Foreskin keratinocyte (primary cell): ENCODE measurements at places on chromosomes 7 and 10. TPM values are rescaled to one million over a fixed set of nuclear protein-coding genes. Genes with fewer than 3 reads are reported as not detected.

GRCh38 chr7:115831371-115831770 is 199.2 kb downstream of the TFEC start:
- no peak for DNase-seq

DNA sequence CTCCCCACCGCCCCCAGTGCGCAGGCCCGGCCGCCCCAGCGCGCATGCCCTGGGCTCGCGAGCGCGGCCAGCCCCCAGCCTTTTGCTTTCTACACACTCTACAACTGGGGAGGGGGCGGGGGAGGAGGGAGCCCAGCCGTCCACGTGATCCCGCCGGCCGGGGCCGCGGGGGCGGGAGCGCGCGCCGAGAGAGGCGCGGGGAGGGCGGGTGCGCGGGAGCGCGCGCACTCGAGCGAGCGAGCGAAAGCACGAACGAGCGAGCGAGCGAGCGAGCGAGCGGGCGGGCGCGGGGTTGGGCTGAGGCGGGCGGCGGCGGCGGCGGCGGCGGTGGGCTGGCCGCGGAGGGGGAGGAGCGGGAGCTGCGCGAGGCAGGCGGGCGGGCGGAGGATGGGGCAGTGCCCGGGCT is at the start of gene AUTS2:
TSS of gene AUTS2 (plus strand) at position 395 of the 406 bp plus-strand sequence. CDS start 1,179 bp downstream, outside the sequence.
- no peak for DNase-seq

DNA sequence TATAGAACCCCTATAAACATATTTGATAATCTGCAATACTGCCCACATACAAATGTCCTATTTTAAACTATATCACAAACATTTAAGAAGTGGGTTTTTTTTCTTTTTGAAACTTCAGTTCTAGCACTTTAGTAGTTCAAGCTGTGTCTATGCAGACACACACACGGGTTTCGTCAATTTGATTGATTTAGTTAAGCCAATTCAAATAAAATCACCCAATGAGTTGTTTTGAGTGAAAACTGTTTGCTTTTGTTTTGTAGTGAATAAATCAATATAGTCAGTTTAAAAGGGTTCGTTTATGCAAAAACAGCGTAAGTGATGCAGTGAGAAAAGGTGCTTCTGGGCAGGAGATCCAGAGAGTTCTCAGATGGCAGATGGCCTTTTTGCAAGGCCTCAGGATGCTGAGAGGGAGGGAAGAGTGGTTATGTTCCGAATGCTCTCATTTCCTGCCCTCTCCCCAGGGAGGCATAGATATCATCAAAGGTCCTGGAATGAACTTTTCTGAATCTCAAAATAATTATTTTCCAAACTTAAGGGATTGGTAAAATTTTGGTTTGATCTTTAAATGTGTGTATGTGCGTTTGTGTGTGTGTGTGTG is 102.7 kb downstream of the AGMO start:
- no peak for DNase-seq

GRCh38 chr7:44967571-44968446 is 11.0 kb downstream of the MYO1G start:
- no peak for DNase-seq

- no peak for DNase-seq
Measured at GRCh38 chr10:53135213-53135896, 362.8 kb upstream of the MBL2 start.

DNA sequence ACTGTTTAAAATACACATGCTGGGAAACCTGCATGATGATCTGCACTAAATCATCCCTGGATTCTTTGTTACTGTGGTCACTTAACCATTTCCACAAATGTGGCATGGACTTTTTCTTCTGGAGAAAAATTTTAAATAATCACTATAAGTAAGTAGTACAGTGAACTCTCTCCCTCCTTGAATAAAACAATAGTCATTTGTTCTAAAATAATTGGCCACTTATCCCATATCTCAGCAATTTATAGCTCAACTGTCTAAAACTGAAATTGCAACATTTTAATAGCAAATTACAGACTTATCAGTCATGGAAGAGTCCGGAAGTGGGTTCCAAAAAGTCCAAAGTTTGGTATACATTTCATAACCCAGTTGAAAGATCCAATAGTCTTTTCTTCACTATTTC is 90.9 kb downstream of the MTERF1 start:
- no peak for DNase-seq

DNA sequence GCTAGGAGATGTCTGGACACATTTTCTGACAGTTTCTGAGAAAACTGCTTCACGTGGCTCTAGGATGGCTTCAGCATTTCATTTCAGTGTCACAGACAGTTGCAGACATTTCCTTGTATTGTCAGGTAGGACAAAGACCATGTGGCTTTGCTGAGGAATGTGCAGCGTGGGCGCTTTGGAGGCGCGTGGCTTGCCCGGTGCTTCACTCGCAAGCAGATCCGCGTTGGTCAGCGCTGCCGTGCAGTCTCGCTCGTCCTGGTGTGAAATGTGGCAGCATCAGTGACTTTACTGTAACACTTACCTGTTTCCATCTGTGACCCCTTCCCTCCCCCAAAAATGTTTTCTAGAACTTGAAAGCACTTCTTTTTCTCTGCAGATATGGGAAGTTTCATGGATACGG is 340.5 kb downstream of the SDK1 start:
- DNase-seq: no peak

DNA sequence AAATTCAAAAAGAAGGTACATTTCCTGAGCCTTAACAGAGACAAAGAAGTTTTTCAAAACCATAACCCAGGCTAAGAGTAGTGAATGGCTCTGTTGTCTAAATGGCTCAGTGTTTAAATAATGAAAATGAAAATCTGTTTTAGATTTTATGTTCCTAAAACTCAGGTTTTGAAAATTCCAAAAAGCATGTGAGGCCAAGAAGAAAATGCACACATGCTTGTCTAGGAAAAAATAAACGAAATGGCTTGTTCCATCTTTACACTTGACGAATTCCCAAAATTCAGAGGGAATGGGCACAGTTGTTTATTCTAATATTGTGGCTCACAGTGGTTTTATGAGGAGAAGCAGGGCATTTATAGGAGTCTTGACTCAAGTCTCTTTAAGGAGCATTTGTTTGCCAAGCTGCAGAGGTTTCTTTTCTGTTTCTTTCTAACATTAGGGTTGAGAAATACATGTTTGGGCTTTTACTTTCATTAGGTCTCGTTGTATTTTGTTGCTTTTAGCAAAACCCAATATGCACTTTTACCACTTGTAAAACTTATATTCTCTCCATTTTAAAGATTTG is 527.6 kb upstream of the ANKRD30A start:
- DNase-seq: no peak

- DNase-seq: peak; percentile 49
Measured at GRCh38 chr7:138842111-138842510, 44.1 kb upstream of the ATP6V0A4 start.

GRCh38 chr10:59176241-59177030 is at the start of gene PHYHIPL:
Gene PHYHIPL (plus strand): TSS chr10:59176643. CDS start chr10:59176854, 211 bp downstream.
- no peak for DNase-seq

GRCh38 chr10:28320090-28320489 is 17.2 kb upstream of the MPP7 start:
- no peak for DNase-seq

- peak; percentile 55 for DNase-seq
Measured at GRCh38 chr10:31034098-31034909, 2.6 kb upstream of the ZNF438 start.

Gene GATA3
- 8.3 and 9.0 TPM in 2 replicates for total RNA-seq

Gene MAGI2
- 0.51 and 0.81 TPM in 2 replicates for total RNA-seq

Gene CYP3A7
- not detected in 2 replicates for total RNA-seq

Gene TMEM236
- total RNA-seq: 0.63 TPM in 1 of 2 replicates, not detected in the other

Gene IFRD1
- total RNA-seq: 27.8 and 29.1 TPM in 2 replicates

Gene IFIT3
- 54.8 and 78.5 TPM in 2 replicates for total RNA-seq

Gene C10orf67
- total RNA-seq: 0.10 and 0.11 TPM in 2 replicates

Gene OR6B1
- not detected in 2 replicates for total RNA-seq
